ENCODE measurements at places on chromosomes 7 and 10.

DNA sequence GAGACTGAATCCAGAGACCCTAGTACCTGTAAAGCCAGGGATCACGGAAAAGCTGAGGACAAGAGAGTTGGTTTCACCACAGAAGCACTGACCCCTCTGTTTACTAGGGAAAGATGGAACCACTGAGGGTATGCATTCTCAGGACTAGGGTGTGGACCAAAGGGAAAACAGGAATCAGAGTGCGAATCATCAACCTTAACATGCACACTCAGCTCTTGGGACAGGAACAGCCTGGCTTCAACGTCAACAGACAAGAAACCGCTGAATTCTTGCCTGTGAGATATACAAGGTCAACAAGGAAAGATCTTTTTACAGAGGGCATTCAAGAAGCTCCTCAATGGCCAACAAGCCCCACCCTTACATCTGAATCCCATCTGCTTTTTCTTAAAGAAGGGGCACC, 14.9 kb downstream of the TNRC18 start:
- DNase-seq: no peak

GRCh38 chr10:86825366-86825765, 68.9 kb downstream of the BMPR1A start:
- no peak for DNase-seq

GRCh38 chr10:94383530-94383929, 18.8 kb upstream of the TBC1D12 start:
- DNase-seq: no peak

GRCh38 chr10:33085313-33085833, 127.3 kb upstream of the ITGB1 start:
- no peak for DNase-seq

DNA sequence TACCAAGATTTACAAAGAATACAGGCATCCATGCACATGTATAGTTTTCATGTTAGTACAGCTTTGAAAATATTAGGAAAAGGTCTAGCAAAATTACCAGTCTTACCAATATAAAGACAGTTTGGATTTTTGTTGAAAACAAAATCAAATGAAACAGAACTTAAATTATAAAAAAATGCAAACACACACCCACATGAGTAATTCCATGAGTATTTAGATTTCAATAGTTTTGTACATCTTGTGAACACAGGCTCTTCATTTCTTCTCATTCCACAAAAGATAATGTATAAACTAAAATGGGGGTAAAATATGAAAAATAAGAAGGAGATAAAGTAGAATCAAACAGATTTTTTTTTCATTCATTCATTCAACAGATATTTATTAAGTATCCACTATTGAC, 682.2 kb upstream of the ANKRD30A start:
- DNase-seq: no peak

DNA sequence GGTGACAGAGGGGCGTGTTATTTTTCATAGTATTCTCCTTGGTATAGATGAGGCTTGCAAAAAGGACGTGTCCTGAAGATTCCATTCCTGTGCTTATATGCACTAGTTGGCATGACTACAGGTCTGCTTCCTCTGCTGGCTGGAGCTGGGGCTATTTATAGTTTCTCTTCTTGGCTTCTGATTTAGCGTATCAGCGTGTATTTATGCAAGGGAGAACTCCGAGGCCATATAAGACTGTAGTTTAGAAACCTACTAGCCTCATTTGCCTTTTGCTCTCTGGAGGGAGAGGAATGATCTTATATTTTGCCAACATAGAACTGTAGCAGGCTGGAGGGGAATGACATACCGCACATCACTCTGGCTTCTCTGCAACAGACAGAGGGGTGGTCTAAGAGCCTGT, 39.7 kb downstream of the CACNB2 start:
- DNase-seq: no peak

- no peak for DNase-seq
Observed at GRCh38 chr10:112605063-112605462, 158.0 kb downstream of the VTI1A start.

DNA sequence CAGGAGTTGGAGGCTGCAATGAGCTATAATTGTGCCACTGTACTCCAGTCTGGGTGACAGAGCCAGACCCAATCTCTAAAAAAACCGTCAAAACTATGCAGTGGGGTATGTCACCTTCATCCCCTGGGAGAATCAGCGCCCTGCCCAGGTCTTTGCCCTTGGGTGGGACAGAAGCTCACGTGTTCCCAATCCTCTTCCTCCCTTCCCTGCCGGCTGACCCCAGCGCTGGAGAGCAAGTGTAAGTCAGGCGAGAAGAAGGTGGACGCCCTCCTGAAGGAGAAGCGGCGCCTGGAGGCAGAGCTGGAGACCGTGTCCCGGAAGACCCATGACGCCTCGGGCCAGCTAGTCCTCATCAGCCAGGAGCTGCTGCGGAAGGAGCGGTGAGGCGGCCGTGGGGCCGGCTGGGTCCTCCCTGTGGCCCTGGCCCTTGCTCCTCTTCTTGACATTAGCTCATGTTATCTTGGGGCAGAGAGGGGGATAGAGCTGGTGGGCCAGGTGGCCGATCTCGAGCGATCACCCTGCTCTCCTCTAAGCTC, 64.8 kb upstream of the GTF2IRD1 start:
- no peak for DNase-seq

GRCh38 chr10:48498940-48499510, 105.8 kb downstream of the ARHGAP22 start:
- DNase-seq: no peak

GRCh38 chr7:141042222-141043193, 27.8 kb upstream of the MRPS33 start:
- DNase-seq: no peak

DNA sequence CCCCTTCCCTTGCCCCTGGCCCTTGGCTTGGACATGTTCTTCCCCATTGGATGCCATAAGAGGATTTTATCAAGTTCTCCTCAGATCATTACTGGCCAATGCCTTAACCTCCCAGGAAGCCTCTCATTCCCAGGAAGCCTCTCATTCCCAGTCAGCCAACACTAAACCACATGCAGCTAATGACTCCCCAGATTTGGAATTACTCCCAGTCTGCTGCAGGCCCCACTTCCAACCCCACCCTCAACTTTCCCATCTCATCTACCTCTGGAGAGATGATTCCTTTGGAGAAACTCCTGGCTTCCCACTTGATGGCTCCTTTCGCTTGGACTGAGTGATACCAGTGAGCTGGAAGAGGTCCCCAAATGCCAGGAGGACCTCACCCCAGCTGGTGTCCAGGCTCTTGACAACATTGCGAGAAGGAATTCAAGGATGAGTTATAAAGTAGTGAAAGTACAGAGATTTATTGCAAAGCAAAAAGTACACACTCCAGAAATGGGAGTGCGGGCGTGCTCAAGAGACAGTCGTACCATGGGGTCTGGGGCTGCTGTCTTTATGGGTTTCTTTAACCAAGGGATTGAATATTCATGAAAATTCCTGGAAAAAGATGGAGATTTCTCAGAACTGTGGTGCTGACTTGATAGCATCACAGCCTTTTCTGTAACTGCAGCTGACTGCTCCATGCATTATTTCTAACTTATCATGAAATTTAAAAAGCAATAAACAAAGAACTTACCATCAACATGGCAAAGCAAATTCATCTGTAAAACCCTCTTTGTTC, 117.2 kb upstream of the ADCY1 start:
- DNase-seq: no peak

GRCh38 chr7:158809596-158809995, 19.7 kb downstream of the ESYT2 start:
- DNase-seq: no peak

DNA sequence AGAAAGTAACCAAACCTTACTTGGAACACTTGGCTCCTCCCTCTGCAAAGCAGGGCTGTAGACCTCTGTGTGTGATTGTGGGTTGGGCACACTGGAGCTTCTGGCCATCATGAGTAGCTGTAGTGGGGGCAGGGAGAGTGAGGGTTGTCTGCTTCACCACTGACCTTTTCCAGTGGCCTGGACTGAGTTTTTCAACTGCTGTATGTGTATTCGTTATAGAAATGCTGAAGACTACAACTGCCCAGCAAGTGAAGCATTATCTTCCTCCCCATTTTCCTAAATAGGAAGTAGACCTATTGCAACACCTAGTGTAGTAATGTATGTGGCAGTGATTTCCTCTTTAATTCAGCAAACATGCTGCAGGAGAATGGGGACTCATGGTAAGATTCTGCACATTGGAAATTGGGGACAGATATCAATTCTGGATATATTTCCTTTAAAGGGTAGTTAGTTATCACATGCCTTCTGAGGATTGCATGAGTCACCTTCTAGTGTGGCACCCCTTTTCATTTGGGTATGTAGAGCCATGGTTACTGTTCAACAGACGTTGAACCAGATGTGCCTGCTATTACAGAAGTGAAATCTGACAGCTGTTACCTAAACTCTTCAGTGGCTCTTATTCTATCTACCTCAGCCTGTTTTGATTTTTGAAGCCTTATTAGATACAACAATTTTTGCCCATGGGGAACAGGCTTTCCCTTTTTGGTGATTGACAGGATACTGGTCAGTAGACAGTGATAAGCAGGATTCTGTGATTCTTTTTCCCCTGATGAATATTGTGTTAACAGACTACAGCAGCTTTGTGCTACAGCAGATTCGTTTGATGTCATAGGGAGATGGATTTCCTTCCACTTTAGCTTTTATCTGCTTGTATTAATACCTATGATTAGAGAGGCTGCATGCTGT, 130.9 kb downstream of the SND1 start:
- DNase-seq: peak; percentile 54

DNA sequence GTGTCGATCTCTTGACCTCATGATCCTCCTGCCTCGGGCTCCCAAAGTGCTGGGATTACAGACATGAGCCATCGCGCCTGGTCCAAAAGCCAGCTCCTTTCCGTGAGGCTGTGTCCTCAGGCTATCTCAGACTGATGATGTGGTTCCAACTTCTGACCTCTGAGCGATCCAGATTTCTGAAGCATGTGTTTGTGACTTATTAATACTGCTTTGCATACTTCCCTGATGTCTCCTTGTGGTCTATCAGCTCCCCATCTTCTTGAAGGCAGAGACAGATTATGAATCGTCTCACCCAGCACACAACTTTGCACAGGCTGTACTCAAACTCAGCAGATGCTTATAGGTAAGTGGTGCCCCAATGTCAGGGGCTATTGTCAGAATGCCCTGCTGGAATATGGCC, 2.0 kb upstream of the PLPP4 start:
- no peak for DNase-seq

DNA sequence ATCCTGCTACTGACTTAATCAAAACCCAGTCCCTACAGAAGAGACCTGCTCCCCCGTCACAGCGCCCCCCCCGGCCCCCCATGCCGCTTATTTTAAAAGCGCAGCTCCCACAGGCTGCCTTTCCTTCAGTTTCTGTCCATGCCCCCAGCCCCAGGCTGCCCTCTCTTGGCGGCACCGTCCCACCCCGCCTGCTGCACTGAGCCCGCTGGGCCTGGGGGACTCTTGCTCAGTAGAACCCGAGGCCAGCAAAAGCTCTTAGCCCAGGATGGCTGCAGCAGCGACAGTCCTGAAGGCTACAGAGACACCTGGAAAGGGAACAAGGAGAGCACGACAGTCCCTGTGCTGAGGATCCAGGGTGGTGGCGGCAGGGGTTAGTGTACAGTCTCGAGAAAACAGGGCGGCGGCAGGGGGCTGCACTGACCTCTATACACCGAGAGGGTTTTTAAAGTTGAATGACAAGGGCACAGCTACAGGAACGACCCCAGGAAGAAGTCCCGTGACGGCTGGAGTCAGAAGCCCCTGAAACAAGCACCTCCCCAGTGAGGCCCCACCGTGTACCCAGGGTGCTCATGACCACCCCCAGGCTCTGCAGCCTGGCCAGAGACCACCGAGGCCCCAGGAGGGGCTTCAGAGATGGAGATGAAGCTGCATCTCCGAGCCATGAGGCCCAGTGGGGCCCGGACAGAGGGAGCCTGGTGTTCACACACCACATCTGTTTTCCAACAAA, 54.4 kb downstream of the ZRANB1 start:
- no peak for DNase-seq

DNA sequence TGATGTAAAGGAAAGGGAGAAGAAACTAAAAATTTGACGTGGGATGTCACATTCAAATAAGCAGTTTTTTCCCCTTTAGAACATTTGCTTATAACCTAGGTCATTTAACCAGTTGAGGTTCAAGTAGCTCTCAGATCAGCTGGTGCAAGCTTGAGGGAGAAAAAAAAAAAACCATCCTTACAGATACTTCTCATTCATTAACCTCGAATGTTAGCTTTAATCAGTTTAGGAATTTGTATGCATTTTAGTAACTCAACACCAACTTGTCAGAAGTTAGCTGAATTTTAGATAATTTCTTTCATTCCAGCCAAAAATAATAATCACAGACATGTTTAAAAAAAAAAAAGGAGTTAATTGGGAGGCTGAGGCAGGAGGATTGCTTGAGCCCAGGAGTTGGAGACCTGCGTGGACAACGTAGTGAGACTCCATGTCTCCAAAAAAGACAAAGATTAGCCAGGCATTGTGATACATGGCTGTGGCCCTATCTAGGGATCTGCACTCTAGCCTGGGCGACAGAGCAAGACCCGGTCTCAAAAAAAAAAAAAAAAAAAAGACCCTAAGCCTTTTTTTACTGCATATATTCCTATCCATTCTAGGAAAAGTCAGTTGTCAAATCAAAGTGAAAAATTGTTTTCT, 46.2 kb downstream of the BMPR1A start:
- DNase-seq: no peak

DNA sequence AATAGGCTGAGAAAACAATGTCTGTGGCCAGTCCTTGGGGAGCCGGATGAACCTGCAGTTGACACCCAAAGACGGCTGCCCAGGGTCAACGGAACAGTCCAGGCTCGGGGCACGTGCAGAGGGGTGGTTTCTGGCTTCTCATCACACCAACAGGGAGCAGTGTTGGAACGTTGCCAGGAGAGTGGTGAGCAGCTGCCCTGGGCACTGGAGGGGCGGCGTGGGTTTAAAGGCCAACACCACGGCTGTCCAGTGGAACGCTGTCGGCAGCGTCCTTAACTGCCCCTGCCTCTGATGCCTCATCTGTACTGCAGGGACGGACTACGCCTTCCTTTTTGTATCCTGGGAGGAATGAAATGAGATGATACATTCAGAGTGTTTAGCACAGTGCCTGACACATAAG, 19.8 kb downstream of the JCAD start:
- DNase-seq: no peak

- no peak for DNase-seq
Observed at GRCh38 chr7:98081319-98081718, 25.3 kb upstream of the LMTK2 start.

GRCh38 chr10:89377705-89378637, at the start of gene IFIT1B:
IFIT1B (plus strand) TSS chr10:89378056; CDS start chr10:89378136, 80 bp downstream.
- no peak for DNase-seq

- no peak for DNase-seq
Observed at GRCh38 chr10:104066945-104067344, 18.7 kb downstream of the COL17A1 start.

All from HL-60 (cell line).